ENCODE measurements at places on chromosomes 6 and 20.

- no peak for DNase-seq
These were observed 2.5 kb downstream of the RREB1 start for GRCh38 chr6:7110092-7110792.

GRCh38 chr6:138001750-138002349 lies 105.4 kb downstream of the PERP start:
- peak; percentile 58 for DNase-seq

DNA sequence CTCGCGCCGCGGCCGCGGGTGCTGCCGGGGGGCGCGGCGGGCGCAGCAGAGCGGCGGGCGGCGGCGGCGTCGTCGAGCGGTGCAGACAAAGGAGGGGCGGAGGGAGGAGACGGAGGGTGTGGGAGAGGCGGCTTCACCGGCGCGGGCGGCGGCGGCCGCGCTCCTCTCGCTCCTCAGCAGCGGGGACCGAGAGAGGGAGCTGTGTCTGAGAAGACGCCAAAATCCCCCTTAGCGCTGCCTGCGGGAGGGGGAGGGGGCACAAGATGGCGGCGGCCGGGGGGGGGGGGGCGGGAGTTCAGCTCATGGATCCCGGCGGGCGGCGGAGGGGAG lies 296 bp downstream of the ADNP start:
- DNase-seq: peak; percentile 58

GRCh38 chr20:45629496-45630100 lies at the start of gene WFDC10A:
Gene WFDC10A (plus strand): TSS chr20:45629739. CDS start chr20:45629814, 75 bp downstream.
- peak; percentile 74 for DNase-seq

- no peak for DNase-seq
These were observed 20.6 kb downstream of the RMND1 start for GRCh38 chr6:151431337-151431736.

DNA sequence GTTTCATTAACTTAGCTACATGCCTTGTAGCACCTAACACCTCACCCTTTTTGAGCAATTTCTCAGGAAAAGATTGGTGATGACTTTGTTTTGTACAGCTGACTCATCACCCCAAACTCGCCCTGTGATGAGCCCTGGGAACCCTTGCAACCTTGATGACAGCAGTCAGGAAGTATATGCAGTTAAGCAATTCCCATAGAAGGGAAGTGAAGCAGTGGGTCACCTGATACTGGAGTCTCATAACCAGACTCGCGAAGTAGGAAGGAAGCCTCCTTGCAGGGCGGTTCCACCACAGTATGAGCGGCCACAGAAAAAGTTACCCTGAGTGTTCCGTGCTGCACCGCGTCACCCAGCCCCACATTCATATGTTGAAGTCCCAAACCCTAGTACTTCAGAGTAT lies 82.0 kb upstream of the EDN1 start:
- DNase-seq: no peak

DNA sequence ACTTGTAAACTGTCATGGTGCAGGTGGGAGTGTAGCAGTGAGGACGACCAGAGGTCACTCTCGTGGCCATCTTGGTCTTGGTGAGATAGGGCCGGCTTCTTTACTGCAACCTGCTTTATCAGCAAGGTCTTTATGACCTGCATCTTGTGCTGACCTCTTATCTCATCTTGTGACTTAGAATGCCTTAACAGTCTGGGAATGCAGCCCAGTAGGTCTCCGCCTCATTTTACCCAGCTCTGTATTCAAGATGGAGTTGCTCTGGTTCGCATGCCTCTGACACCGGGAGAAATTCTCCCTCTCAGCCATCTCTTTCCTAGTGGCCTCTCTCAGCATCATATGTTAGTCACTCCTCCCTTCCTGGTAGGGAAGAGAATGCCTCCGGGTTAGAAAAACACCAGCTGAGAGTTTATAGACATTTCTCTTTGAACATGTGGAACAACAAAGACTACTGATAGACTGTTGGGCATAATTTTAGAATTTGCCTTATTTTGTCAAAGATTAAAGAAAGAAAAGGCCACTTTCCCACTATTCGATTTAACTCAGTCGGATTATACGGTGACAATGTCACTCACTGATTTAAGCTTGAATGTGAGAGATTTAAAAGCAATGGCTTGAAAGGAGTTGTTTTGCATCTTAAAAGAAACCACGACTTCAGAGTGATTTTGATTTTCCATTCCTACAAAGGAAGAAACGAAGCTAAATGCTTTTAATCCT lies 67.9 kb upstream of the SNX9 start:
- DNase-seq: no peak

- no peak for DNase-seq
These were observed 108.5 kb upstream of the NHSL1 start for GRCh38 chr6:138607478-138608433.

GRCh38 chr6:42010185-42010891 lies 40.0 kb upstream of the TAF8 start:
- no peak for DNase-seq

- DNase-seq: no peak
These were observed 325.3 kb downstream of the GJA1 start for GRCh38 chr6:121760745-121761144.

DNA sequence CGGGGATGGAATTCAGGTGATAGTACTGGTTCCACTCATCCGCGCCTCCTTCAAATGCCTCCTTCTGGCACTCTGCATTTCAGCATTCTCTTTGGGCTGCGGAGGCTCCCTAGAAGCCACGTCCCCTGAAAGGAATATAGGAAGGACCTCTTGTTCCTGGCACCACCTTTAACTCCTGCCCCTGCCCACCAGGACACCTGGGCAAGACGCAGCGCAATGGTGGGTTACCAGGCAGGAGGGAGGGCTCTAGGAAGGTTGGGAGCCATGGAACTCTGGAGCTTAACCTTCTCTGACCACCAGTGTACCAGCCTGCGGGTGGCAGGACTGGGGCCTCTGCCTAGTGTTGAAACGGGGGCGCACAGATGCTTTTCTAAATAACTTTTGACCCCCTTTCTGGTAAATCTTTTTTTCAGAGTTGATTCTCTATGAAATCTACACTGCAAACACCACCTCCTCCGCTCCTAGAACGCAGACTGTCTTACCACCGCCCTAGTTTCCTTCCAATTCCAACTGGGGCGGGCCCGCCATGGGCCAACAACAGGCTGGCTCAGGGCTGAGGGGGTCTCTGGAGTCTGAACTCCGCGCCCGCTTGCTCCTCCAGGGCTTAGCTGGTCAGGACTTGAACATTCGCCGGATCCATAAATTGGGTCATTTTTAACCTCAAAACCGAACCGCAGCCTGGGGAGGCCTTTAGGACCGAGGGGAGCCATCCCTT lies 871 bp upstream of the SYNDIG1 start:
- no peak for DNase-seq

DNA sequence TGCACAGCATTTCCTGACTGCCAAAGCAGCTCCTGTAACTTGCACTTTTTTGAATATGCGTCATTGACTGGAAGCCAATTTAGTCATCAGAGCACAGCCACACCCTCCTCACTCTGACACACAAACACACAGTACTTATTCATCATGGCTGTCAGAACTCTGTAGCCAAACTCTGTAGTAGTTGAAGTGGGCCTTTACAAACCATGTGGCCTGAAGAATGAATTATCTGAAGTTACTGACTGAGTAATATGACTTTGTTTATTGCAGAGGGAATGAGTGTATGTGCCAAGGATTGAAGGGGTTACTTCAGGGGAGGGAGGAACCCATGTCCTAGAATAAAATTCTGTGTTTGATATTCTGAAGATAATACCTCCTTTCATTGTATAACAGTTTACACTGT lies 102.7 kb downstream of the FIG4 start:
- peak; percentile 84 for DNase-seq

DNA sequence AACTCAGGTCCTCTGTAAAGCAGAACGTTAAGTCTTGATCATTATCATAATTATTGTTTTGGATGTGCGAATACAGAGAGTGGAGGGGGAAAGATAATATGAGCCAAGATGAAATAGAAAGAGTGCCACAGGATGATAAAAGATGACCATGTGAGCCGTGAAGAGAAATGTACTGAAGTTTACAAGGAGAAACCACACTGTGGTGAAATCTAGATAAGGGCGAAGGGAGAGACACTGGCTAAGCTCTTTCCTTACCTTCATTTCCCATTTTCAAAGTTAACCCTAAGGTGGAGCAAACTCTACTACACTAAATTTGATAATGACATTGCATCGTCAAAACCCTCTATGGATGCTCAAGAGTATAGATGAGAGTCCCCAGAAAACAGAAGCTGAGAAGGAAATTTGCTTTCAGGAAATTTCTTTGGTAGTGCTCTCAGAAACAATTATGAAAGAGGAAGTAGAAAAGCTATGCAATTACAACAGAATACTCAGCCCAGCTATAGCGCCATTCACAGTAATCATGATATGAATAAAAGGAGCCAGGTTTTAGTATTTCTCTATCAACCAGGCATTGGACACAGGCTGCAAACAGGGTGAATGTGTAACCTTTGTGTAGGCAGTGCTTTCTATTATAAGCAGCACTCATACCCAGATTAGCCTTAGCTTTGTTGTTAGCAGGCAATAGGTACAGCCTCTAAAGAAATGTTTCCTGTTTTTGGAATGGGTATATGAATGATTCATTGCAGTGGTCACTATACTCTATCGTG lies 1080.7 kb downstream of the GRIK2 start:
- DNase-seq: no peak

DNA sequence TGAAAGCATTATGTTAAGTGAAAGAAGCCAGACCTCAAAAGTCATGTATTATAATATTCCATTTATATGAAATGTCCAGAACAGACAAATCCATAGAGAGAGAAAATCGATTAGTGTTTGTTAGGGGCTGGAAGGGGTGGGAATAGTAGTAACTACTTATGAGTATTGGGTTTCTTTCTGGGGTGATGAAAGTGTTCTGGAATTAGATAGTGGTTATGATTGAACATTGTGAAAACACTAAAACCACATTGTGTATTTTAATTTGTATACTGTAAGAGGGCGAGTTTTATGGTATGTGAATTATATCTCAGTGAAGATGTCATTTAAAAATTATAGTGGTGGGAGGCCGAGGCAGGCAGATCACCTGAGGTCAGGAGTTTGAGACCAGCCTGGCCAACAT lies 52.0 kb upstream of the KIF13A start:
- DNase-seq: no peak

GRCh38 chr6:84688141-84688873 lies 76.1 kb downstream of the TBX18 start:
- peak; percentile 17 for DNase-seq

- no peak for DNase-seq
These were observed 71.2 kb downstream of the KIAA0319 start for GRCh38 chr6:24574809-24575208.

- DNase-seq: no peak
These were observed 177.3 kb downstream of the ID4 start for GRCh38 chr6:20014508-20014907.

- peak; percentile 98 for DNase-seq
These were observed at the start of gene TP53RK for GRCh38 chr20:46689082-46689753. Gene TP53RK (minus strand): TSS chr20:46689444. CDS start chr20:46689414, 30 bp downstream.

DNA sequence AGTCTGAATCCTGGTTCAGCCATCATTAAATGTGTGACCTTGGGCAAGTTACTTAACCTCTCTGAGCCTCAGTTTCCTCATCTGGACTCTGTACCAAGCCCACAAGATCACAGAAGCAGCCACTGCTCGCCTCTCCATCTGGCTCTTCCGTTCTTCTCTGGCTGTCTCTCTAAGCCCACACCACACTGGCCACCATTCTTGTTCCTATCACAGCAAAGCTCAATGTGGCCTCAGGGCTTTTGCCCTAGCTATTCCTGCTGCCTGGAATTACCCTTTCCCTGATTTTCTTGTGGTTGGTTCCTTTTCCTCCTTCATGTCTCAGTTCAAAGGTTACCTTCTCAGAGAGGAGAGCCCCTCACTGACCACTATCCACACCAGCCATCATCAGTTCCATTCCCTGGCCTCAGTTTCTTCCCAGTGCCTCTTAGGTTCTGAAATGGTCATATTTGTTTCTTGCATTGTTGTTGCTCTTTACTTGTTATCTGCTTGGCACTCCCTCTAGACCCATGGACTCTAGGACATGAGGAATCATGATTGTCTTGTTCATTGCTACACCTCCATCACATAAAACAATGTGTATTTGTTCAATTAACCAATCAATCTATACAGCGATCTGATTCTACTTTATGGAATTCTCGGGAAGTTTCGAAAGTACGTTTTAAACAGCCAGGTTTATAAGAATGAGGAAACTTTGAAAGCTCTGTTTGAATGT lies 56.5 kb upstream of the PTPN1 start:
- no peak for DNase-seq

DNA sequence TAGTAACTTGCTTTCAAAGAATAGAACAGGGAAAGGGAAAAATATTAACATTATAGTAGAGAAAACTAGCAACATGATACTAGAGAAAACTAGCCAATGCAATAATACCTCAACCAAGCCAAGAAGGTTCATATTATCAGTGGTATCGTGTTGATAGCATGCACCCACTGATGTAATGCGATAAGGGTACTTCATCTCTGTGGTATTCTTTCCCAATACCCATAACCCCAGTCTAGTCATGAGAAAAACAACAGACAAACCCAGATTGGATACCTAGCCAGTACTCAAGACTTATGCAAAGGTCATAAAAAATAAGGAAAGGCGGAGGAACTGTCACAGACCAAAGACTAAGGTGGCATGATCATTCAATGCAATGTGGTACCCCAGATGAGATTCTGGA lies 21.0 kb downstream of the BLOC1S5 start:
- no peak for DNase-seq

DNA sequence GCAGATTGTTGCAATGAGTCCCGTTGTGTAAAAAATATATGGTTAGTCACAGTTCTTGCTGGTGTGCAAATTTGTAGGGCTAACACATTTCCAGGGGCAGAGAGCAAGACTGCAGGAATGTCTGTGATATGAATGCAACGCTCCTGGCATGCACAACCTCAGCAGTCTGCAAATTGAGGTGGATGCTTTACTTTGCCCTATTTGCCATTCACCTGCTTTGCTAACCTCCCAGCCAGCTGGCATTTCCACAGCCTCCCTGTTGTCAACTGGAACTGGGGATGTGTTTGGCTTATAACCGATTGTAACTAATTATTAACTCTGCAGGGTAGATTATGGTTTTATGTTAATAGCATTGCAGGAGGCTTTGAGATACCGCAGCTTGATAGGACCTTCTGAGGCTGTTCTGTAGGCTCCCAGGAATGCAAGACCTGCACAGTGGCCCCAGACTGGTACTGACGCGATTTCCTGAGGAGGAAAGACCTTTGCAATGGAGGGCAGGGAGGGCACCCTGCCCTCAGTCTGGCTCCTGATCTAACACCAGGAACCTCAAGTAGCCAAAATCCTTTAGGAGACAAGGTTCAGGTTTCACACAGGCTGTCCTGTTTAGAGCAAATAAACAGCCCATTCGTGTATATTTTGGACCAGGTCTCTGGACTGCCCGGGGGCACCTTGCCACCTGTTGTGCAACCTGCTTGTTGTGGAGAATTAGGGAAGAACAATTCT lies 53.4 kb downstream of the EDN1 start:
- no peak for DNase-seq

Data from AG20443 (cell line).